Skeletal muscle cell (primary cell): ENCODE measurements at places on chromosomes 6 and 20.

DNA sequence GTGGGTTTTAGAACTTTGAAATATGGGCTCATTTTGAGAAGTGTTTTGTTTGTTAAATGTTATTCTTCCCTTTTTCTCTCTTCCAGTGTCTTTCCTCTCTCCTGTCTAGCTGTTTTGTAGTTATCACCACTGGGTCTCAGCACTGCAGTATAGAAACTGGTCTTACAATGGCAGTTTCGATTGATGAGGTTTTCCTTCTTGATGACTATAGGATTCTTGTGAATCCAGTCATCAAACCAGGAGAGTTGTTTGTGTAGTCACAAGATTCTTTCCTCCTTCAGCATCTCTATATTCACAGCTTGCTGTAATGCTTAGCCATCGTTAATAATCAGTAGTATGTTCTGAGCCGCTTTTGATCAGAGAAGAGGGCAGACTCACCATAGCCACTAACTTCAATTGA, 172.3 kb downstream of the OGFRL1 start:
- no peak for DNase-seq

DNA sequence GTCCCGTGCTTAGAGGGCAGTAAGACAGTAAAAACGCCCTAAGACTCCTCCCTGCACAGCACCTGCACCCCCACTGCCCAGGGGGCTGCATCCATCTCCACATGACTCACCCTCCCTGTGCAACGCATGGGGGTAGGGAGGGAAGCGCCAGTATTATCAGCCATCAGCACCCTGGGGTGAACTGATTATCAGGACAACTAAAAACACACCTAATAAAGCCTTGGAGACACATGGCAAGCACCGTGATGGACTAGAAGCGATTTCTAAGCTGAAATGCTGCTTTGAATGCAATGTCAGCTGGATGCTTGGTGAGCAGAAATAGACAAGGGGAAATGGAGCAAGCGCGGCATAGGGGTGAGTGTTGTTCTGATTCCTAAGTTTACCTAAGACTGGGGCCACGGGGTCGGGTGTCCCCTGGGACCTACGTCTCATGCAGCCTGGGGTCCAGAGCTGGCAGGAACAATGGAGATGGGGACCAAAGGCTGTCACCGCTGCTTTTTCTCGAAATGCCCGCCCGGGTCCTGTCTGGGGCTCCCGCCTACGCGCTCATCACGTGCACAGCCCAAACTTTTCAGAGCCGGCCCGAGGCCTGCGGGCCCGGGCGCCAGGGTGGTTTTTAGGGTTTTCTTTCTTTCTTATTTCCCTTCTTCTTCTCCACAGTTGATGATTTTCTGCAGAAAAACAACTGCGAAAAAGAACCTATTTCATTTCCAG, 702 bp upstream of the TNFAIP3 start:
- DNase-seq: no peak

GRCh38 chr6:42624601-42625000, 60.8 kb downstream of the UBR2 start:
- DNase-seq: no peak

DNA sequence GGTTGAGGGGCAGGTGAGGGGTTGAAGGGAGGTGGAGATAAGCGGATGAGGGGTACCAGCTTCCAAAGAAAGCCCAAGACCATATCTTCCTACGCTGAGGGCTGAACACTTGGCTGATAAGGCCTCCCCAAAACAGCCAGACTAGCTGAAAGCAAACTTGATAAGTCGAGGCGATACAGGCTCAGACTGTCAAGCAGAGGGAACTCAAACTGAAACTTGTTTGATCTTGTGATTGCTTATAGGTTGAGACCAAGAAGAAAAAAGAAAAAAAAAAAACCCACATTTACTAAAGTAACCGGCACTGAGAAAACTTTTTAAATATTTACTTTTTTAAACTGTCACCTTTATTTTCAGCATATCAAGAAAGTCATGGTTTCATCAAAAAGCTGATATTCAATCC, 73.6 kb downstream of the TRERF1 start:
- DNase-seq: no peak

DNA sequence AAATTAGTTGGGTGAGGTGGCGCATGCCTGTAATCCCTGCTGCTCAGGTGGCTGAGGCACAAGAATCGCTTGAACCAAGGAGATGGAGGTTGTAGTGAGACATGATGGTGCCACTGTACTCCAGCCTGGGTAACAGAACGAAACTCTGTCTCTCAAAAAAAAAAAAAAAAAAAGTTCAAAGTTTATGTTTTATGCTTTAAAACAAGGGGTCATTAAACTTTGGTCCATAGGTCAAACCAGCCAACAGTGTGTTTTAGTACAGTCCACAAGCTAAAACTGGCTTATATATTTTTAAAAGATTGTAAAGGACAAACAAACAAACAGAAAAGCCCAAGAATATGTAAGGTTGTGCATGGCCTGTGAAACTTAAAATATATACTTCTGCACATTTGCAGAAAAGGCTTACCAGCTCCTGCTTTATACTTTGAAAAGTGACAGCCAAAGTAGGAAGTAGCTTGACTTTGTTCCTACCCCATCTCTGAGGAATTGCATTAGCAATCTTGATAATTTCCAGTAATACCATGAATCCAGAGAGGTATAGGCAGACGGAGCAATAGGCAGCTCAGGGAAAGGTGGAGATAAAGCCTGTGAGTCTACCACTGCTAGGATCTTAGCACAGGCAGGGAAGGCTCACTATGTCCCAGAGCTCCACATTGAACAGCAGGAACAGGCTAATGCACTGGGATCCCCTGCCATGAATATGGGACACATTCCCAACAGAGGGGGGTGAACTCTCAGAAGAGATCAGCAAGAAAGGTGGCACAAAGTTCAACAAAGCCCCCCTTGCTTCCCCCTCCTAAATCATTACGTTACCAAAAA, 30.5 kb downstream of the MCM8 start:
- DNase-seq: no peak

DNA sequence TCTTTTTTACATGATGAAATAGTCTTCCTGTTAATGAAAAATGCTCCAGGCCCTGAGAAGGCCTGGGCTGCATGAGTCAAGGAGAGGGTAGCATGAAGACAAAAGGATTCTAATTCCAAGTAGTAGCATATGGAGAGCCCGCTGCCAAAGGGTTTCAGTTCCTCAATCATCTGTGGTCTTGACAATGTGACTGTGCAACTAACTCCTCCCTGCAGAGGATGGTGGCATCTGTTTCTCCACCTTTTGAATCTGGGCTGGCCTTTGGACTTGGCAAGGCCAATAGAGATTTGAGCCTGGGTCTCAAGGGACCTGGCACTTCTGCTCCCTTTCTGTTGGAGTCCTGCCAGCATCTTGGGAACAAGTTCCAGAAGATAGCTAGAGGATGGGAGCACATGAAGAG, 35.1 kb upstream of the ANKEF1 start:
- DNase-seq: no peak

DNA sequence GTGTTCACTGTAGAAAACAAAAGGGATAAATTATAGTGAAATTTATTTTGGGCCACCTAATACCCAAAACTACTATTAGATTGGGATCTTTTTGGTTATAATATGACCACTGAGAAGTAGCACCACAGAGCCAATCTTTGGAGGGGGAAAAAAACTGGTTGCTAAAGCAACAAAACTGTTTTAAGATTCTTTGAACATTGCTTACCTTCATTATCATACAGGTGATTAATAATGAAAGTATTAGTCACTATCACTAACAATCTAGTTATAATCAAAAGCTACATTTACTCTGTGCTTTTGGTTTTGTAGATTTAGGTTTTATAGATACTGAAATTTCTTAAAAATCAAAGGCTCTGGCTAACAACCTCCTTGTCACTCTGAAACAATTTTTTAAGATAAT, 31.7 kb downstream of the STX7 start:
- no peak for DNase-seq

GRCh38 chr6:45843848-45844521, 171.7 kb downstream of the CLIC5 start:
- no peak for DNase-seq

- no peak for DNase-seq
These were observed 77.8 kb downstream of the TRAM2 start for GRCh38 chr6:52499026-52499425.

GRCh38 chr6:163008186-163008585, 280.4 kb downstream of the PACRG start:
- DNase-seq: no peak

DNA sequence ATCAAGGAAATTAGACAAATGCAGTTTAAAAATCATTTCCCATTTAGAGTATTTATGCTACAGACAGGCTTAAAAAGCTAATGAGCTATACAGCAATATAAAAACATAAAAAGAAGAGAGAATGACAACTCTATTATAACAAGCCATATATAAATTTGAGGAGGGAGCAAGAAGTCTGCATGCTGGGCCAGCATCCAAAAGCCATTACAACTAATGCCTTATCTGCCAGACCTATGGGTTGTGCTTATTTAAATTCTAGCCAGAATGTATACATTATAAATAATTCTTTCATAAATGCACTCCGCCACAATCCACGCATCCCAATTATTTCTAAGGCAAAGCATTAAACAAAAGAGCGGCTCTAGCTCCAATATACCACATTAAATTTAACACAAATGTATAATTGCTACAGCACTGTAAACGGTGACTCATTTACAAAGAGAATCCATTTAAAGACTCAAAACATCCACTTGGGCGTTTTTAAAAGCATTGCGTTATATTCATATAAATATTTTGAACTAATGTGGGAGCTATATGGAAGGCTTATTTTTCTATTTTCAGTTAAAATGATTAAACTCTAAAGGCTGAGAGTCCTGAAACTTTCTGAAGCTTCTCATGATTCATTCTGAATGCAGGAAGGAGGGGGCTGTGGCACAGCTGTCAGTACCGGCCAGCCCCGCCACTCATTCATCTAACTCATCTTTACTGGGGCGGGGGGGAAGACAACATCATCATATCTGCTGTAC, 37.7 kb upstream of the RAB22A start:
- DNase-seq: no peak

GRCh38 chr6:137953761-137954160, 86.7 kb downstream of the TNFAIP3 start:
- DNase-seq: no peak

DNA sequence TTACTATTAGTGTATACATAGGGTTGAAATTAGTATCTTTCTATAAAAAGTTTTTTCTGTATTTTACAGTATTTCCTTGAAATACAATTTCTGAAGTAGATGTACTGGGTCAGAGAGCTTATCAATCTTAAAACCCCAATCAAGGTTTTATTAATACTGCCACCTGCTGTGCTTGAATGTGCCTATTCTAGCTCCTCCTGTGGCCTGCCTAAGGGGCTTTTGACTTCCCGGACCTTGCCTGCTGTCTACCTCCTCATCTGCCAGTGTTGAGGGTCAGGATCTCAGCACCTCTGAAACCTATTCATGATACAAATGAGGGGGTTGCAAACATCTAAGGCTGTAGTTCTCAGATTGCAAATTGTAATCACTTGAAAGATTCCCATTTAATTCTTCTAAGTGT, 9.2 kb downstream of the PACRG start:
- no peak for DNase-seq

DNA sequence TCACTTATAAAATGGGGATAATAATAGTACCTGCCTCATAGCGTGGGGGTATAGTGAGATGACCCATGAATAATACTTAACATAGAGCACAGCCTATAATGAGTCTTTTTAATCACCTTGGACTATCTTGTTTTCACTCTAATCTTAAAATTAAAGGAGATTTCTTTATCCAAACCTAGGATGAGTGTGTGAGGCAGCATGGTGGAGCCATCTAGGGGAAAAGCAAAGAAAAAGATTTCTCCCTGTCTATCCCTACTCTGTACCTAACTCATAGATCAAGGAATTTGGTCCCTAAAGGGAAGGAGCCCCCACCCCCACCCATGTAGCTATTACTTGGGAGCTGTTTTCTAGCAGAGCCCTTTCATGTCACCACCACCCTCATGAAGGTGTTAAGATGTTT, 45.2 kb upstream of the PAK5 start:
- DNase-seq: no peak

- peak; percentile 59 for DNase-seq
These were observed 780 bp downstream of the ARMC12 start for GRCh38 chr6:35737413-35738211.

- DNase-seq: no peak
These were observed 625.0 kb upstream of the MAN1A1 start for GRCh38 chr6:119974430-119975159.

GRCh38 chr6:126066053-126067048, 80.0 kb downstream of the TRMT11 start:
- DNase-seq: no peak

DNA sequence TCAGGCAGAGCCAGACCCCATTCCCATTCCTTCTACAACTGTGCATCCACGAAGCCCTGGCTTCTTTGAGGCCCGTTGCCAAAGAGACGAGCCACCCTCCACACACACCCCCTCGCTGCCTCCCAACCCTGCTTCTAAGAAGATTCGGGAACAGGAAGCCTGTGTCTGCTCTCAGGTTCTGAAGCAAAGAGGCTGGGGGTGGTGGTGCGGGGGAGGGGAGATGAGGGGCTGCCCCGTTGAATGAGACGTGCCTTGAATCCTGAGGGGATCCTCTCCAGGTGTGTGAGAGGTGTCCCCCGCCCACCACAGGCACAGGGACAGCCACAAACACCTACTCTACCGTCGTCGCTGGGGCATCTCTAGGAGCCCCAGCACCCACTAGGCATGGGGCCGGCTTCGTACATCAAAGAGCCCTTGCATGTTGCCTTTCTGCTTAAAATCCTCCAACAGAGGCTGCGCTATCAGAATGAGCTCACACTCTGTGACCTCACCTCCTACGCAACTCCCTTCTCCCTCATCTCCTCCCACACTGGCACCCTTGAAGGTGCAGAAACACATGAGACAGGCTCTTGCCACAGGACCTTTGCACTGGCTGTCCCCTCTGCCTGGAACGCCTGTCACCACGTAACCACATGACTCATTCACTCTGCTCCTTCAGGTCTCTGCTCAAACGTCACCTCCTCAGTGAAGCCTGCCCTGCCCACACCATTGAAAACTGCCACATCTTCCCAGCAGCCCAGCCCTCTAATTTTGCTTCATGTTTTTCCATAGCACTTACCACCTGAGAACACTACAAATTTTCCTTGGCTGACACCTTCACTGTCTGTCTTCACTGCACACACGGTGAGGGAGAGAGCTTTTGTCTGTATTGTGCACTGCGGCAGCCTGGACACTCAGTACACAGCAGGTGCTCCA, 58.5 kb downstream of the PREX1 start:
- no peak for DNase-seq

DNA sequence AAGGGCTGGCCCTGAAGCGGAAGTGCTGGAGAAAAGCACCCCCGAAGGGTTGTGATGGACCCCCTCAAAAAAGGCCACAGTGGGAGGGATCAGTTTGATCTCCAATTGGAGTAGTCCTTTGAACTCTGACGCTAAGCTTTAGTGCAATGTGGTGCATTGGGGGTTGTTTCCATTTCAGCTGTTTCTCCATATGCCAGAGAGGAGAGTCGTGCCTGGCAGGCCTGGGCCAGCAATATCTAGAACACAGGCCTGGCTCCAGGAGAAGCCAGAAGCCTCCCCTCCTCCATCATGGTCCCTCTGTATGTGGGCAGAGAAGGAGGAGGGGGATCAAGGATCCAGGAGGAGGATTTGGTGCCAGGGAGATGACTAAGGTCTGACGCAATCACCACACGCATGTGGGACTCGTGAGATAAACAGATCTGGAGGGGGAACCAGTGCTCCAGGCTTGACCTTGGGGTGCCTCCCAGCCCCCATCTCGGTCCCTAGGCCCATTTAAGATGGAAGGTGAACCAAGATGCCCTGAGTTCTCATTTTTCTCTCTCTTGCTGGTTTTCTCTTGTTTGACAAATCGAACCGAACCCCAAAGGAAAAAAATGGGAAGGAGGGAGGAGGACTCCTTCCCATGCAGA, 517.4 kb upstream of the JARID2 start:
- no peak for DNase-seq

GRCh38 chr6:53664623-53665022, 933 bp downstream of the KLHL31 start:
- no peak for DNase-seq
